A549 treated with Mapracorat at 1 μM for 4 hours (cell line): ENCODE measurements at places on chromosomes 1 and 21. TPM values are rescaled to one million over a fixed set of nuclear protein-coding genes. Genes with fewer than 3 reads are reported as not detected.

Gene ICOSLG
- 2.9 to 4.4 TPM (median 4.0 TPM) in 5 replicates for total RNA-seq

Gene MAB21L3
- 0.04 TPM in 1 of 5 replicates, not detected in the others for total RNA-seq

Gene LIN28A
- total RNA-seq, result not detected in 5 replicates

Gene APOBEC4
- not detected in 5 replicates for total RNA-seq

Gene ENAH
- total RNA-seq, result 66.8 to 81.4 TPM (median 79.3 TPM) in 5 replicates

Gene C1orf94
- not detected in 5 replicates for total RNA-seq

Gene GPATCH3
- 9.6 to 14.3 TPM (median 10.1 TPM) in 5 replicates for total RNA-seq

Gene CATSPERE
- total RNA-seq, result 0.06 to 0.08 TPM (median 0.07 TPM) in 3 of 5 replicates, not detected in the others

Gene S100A8
- total RNA-seq, result not detected in 5 replicates

Gene TEX38
- not detected in 5 replicates for total RNA-seq

Gene FAM76A
- total RNA-seq, result 5.4 to 7.7 TPM (median 6.7 TPM) in 5 replicates

Gene FCMR
- 4.7 to 6.4 TPM (median 4.9 TPM) in 5 replicates for total RNA-seq

Gene PADI1
- total RNA-seq, result 1.3 to 2.0 TPM (median 1.5 TPM) in 5 replicates

Gene BMP8B
- 4.0 to 5.5 TPM (median 4.7 TPM) in 5 replicates for total RNA-seq

Gene CD1E
- not detected in 5 replicates for total RNA-seq

Gene NTNG1
- total RNA-seq, result not detected in 5 replicates

Gene RNF186
- not detected in 5 replicates for total RNA-seq

Gene OLFML2B
- 0.45 to 0.87 TPM (median 0.61 TPM) in 5 replicates for total RNA-seq

Gene MANEAL
- total RNA-seq, result 21.1 to 25.5 TPM (median 24.9 TPM) in 5 replicates

Gene CNR2
- not detected in 5 replicates for total RNA-seq
